ENCODE measurements at places on chromosomes 2 and 18.

DNA sequence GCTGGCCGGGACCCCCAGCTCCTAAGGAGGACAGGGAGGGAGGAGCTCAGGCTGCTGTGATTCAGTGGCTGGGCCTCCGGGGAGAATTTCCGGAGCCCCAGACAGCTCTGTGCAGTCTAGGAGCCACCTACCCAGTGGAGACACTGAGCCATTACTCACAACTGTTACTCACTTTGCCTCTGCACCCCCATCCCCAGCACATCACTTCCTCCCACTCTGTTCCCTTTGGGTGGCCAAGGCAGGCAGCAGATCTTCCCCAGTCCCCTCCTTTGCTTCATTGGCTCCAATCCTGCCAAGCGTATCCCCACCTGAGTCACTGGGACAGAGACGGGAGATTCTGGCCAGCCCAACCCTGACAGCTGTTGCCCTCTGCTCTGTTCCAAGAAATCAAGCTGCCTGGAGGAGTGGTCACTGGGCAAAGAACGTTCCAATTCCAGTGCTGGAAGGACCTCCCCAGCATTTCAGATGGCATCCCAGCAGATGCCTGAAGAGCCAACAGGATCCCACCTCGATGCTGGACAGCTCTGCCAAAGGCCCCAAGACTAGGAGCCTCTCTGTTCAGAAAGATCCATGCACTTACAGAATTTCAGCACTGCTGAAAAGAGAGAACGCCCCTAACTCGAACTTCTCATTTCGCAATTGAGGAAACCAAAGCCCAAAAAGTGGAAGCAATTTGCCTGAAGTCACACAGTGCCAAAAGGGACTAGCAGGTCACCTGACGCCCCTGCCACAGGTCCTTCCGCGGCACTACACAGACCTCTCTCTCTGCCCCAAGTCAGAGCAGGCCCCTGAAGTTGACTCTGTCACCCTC lies 68.3 kb downstream of the TNS1 start:
- peak; percentile 91 for DNase-seq

DNA sequence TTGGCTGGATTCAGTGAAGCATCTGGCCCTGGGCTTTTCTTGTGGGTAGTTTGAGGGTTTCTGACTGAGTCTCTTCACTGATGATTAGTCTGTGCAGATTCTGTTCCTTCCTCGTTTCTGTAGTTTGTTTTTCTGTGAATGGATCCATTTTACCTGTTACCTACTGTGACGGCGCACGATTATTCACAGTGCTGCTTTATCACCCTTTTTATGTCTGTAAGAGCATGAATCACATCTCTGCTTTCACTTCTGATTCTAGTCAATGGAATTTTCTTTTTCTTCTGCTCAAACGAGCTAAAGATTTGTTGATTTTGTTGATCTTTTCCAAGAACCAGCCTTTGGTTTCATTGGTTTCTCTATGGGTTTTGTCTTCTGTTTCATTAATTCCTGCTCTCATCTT lies 60.8 kb downstream of the SLC66A2 start:
- DNase-seq: no peak

- no peak for DNase-seq
These were observed 441.7 kb downstream of the RNF144A start for GRCh38 chr2:7358865-7359447.

- no peak for DNase-seq
These were observed 29.9 kb downstream of the ZEB2 start for GRCh38 chr2:144490017-144490416.

DNA sequence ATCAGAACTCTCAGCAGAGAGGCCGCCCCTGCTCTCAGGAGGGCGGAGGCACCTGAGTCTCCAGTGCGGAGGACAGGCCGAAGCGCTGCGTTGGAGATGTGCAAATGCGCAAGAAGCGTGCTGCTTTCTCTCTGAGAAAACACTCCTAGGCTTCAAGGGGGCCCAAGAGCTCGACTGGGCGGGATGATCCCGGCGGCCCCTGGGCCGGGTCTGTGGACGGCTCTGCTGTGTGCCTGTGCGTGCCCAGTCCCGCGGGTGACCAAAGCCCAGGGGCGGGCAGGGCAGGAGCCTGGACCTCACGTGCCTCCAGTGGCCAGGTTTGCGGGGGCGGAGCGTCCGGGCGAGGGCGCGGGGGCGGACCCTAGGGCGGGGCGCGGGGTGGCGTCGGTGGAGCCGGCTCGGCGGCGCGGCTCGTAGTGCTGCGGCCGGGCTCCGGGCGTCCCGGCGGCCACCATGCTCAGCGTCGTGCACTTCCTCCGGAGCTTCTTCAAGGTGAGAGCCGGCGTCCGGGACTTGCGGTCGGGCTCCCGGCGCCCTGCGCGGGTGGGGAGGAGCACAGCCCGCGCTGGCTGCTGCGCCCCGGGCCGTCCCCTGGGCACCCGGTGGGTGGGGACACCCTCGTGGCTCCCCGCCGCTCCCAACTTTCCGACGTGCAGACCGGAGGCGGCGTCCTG lies at the start of gene ARHGEF4:
Gene ARHGEF4 (plus strand): TSS at position 414 of the 674 bp plus-strand sequence. CDS start 40 bp downstream, at position 454.
- no peak for DNase-seq

DNA sequence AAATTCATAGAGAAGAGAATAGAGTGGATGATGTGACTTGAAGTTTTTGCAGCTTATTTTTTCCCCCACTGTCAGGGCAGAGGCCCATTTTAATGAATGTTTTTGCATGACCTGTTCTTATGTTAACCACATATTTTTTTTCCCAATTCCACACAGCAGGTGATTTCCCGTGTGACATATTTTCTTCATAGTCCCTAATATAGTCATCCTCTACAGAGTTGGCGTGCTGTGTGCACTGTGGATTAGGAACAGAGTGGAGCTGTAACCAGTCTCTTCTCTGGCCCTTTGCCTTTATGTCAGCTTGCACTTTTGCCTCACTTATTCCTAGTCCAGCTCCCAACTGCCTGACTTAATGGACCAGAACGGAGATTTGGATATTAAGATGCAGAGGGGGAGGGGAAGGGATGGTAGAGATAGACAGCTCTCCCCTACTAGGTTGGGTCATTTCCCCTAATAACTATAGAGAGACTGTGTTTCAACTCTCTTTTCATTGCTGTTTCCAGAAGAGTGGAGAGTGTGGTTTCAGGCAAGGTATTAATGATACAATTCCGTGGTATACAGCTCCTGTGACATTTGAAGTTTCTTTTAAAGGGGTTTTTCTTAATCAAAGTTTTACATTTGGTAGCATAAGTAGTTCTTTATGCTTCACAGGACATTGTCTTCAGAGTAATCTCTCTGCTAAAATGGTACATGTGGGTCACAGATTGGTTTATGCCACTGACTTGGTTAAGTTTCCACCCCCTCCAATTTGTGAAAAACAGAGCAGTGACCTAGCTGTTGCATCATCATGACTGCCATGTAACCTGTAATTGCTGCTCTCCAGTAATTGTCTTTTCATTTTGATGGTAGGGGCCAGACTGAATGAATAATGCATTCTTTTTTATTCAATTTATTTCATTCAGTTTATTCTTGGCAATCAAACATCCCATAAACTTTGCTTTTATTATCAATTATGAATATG lies 161.3 kb downstream of the HAUS1 start:
- no peak for DNase-seq

GRCh38 chr2:218802386-218802994 lies 20.5 kb downstream of the CYP27A1 start:
- no peak for DNase-seq

GRCh38 chr2:30666266-30666874 lies 140.9 kb downstream of the CAPN13 start:
- no peak for DNase-seq

Data from psoas muscle (tissue), 8 donors.